ENCODE measurements at places on chromosomes 3 and 15.
A peak's percentile ranks its signal among the peaks of the same experiment; 100 is the strongest.

DNA sequence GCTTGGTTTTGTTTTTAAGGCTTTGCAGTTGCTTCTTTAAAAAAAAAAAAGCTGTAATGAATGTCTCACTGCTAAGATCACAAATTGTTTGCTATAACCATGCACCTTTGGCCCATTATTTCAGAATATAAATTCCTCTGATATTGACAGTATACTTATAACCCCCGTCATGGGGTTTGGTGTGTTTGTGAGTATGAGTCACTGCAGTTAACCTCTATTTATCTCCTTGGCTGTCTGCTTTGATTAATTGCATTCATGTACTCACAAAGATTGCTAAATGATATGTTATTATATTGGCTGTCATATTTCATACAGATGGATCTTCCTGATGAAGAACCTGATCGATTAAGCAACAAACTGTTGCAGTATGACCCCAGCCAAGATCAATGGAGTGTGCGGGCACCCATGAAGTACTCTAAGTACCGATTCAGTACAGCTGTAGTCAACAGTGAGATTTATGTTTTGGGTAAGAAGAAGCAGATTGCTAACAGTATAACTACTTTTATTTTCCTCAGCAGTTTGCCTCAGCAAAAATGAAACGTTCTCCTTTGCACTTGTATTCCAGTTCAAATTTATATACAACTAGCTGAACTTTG, 14.9 kb downstream of the KBTBD12 start:
- DNase-seq: no peak

DNA sequence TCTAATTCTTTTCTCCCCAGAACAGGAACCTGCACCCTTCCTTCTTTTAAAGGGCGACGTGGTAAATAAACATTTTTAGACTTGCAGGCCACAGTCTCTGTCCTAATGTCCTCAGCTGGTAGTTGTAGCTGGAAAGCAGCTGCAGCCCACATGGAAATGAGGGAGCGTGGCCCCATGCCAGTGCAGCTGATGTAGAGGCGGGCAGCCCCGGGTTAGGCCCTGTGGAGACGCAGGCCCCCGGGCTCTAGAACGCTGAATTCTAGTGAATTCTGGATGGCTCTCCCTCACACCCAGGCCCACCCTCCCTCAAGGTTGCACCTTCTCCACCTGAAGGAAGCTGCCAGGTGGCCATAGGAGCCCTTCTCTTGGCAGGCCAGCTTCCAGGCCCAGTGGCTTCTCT, 52.3 kb downstream of the PGPEP1L start:
- DNase-seq: no peak

GRCh38 chr3:188279502-188280335, 125.8 kb downstream of the LPP start:
- no peak for DNase-seq

DNA sequence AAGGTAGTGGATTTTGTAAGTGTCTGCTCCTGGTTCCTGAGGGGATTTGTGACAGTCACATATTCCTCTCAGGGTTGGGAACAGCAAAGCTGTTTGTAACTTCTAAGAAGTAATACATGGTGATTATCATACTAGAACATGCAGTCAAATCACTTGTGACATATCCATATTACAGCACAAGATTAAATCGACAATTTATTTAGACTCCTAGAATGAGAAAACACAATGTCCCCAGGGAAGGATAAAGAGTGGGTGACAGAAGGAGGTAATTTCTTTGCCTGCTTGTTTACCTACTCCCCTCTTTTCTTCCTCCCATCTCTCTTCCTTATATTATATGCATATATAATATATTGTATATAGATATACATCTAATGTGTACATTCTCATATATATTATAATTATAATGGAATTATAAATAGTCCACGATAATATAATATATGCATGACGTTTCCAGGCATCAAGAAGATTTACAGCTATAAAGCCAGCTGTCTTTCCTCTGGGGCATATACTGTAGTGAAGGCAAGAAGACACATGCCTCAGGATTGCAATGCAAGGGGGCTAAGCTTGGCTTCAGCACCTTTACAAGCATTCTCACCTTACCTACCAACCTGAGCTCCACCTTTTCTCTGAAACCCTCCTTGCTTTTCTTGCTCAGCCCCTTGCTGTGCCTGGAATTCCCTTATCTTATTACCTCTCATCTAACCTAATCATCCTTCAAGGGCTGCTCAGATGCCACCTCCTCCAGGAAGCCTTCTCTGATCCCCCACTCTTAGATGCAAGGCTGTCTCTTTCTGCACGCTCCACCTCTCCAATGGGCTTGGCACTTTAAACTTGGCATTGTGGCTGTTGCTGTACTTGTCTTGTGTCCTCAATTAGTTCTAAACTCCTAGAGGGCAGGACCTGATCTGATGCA, 73.1 kb upstream of the PIAS1 start:
- no peak for DNase-seq

- DNase-seq: no peak
These were observed 4.4 kb upstream of the IRAK2 start for GRCh38 chr3:10160346-10160745.

- DNase-seq: no peak
These were observed 45.7 kb downstream of the ARMC8 start for GRCh38 chr3:138232705-138233364.

DNA sequence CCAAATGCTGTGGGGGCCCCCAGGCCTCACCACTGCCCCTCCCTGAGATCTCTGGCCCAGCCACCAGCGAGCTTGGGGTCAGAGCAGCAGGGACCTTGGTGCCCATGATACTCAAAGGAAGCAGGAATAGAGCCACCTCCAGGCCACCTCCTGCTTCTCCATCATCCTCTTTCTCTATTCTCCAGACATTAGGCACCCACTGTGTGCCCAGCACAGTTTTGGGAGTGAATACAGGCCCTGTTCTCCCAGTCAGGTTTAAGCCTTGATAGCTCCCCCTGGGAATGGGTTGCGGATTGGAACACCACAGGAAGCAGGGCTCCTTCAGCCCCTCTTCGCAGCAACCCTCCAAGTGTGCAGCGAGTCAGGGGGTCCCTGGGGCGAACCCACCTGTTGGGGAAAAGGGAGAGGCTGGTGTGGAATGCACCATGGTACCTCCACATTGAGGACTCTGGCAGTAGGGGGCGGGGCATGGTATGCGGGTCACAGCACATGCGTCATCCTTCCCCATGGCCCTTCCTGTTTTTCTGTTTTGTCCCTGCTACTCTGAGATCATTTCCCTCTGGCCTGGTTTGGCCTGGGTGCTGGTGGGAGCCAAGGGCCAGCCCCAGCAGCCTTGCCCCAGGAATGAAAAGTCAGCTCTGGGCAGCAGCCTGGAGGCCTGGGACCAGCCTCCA, 14.2 kb upstream of the SEMA3B start:
- DNase-seq: no peak

GRCh38 chr3:164250923-164251322, 827.4 kb downstream of the SI start:
- no peak for DNase-seq

DNA sequence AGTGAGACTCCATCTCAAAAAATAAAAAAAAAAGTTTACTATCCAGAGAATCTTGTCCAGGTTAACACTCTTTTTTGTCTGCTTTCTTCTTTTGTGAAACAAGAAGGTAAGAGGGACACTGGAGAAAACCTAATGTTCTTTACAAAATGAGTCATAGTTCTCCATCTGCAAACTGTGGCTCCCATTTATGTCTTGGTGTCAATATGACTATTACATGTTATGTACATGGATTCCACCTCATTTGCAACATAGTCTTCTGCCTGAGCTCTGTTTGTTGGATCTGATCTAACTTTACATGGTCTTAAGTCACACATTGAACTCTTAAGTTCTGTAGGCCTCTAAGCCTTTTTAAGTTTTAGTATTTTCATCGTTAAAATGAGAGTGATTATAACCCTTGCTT, 421.2 kb upstream of the TPRG1 start:
- no peak for DNase-seq

GRCh38 chr15:28116521-28117431, 17.7 kb upstream of the OCA2 start:
- DNase-seq: no peak

DNA sequence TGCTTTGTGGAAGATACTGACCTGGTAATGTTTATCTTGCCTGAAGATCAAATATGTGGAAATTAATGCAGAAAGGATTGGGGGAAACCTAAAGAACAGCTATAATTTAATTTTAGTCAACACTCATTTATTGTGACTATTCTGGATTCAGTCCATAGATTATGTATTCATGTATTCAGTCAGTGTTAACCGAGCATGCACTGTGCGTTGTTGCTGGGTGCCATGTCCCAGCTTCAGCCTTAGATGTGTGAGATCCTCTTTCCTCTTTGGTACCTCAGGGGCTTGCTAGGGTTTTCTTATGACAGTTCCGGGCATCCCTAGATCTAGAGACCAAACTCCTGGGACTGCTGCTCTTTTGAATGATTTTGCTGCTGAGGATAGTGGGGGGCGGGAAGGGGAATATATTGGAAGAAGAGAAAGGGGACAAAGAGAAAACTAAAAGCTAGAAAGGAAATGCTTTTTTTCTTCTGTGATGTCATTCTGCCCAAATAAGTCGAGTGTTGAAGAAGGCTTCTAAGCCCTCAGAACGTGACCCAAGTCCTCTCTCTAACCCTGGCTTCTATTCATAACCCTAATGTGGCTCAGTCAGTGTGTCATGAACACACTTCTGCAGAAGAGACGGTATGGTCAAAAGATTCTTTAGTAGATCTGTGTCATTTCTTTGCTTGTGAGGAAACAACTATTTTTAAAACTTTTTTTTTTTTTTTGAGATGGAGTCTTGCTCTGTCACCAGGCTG, 33.5 kb downstream of the STARD9 start:
- DNase-seq: no peak

DNA sequence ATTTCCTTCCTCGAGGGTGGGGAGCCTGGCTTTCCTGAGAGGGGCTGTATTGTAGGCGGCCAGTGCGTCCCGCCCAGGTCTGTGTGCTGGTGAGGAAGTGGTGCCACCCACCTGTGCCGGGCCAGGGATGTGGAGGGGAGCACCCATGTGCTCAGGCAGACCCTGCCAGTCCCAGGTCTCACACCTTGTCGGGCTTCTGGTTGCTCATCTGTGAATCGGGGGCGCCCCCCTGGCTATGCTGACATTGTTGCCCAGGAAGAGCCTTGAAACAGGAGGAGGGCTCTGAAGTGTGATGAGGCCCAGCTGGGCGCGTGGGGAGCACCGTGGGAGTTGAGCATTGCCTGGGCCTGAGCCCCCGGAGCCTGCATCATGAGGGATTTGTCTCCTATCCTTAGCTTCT, 4.8 kb downstream of the FBLN2 start:
- no peak for DNase-seq

DNA sequence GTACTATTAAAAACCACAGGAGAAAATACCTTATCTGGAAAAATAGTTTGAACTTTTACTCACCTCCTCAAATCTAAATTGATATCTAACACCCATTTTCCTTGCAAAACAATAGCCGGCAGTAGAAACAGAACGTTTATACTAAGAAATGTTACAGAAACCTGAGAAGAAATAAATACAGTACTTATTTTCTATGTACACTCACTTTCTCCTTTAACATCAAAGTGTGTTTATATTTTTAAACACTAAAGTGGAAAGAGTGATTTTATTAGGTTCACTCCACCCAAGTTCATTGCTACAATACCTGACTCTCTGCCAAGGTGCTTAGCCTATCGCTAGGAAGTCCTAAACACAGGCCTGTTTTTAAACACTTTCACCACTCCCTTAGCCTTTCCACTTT, 87.8 kb upstream of the TJP1 start:
- DNase-seq: no peak

GRCh38 chr3:155101398-155101797, 21.3 kb downstream of the MME start:
- no peak for DNase-seq

DNA sequence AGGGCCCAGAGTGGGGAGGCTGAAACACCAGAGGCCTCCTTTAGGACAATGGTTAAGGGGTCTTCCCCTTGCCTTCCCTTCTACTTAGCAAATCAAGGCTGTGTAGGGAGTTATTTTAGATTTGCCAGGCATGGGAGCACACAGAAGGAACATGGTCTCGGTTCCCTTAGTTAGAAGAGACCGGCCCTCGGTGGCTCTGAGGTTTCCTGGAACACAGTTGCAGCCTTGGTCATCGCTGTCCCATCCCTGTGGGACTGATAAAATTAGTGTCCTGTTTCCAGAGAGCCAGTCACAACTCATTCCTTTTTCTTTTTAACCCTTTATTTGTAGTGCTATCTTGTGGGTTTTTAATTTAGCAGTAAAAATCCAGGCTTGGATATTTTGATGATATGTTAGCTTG, 81.4 kb downstream of the CRTC3 start:
- no peak for DNase-seq

DNA sequence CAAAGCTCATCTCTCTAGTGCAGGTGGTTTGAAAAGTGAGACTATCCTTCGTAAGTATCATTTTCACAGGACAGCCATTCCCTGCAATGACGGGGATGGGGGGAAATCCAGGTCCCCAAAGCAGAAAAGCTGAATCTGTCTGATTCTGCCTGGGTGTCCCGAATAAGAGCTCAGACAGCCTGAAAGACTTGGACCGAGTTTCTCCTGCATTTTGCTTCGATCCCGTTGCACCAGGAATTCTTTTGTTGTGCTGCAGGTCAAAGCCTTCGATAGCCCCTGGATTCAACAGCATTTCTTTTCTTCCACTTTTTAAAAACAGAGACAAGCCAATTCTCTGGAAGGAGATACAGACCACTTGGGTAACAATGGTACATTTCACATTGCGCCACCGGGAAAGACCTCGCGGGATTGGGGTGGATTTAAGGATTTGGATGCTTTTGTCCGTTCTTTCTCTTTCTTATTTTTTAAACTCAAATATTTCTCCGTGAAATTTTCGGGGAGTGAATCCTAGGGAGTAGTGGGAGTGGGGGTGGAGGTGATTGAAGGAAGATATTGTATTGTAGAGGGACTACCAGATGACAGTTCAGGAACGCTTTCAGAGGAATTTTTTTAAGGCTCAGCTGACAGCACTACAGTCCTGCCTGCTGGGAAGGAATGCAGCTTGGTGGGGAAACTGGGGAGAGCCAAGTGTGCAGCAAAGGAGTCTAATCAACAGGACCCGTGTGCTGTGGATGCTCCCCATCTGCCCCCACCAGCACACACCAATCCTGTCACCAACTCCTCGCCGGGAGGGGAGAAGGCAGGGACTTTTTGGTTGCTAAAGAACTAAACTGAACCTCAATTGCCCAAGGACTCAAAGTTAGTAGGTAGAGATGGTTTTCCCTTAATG, 2.6 kb downstream of the SLITRK3 start:
- DNase-seq: no peak

- no peak for DNase-seq
These were observed 204.8 kb downstream of the MAGI1 start for GRCh38 chr3:65833761-65834505.

GRCh38 chr3:56111606-56112304, 356.5 kb downstream of the ERC2 start:
- no peak for DNase-seq

GRCh38 chr3:72234391-72234790, 449.4 kb upstream of the PROK2 start:
- no peak for DNase-seq

- peak; percentile 25 for DNase-seq
These were observed 642.3 kb downstream of the ROBO1 start for GRCh38 chr3:79125313-79125984.

GRCh38 chr3:9340472-9340902, 22.4 kb upstream of the THUMPD3 start:
- no peak for DNase-seq

All from H9 (cell line).